ENCODE measurements at places on chromosomes 4 and X.
A peak's percentile ranks its signal among the peaks of the same experiment; 100 is the strongest.

DNA sequence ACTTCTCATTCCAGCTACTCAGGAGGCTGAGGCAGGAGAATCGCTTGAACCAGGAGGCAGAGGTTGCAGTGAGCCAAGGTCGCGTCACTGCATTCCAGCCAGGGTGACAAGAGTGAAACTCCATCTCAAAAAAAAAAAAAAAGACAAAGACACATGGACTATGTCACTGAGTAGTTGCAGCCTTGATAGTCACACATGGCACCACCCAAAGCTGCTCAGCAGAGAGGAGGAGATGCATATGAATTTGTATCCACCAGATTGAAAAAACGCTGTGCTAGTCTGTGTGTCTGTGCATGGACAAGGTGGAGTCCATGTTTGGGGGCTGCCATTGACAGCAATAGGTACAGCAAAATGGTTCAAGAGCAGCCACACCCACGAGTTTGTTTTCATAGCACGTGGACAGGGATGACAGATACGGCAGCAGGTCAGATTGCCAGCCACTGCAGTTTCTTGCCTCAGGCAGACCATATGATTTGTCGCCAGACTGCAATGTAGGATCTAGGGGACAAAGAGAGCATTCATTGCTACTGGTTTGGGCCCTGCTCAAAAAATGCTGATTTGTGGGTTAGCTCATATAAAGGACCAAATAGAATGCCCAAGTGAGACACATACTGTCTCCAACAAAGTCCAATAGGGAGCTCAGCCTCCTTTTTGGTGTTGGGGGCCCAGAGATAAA lies 89.9 kb downstream of the CEP135 start:
- DNase-seq = no peak

DNA sequence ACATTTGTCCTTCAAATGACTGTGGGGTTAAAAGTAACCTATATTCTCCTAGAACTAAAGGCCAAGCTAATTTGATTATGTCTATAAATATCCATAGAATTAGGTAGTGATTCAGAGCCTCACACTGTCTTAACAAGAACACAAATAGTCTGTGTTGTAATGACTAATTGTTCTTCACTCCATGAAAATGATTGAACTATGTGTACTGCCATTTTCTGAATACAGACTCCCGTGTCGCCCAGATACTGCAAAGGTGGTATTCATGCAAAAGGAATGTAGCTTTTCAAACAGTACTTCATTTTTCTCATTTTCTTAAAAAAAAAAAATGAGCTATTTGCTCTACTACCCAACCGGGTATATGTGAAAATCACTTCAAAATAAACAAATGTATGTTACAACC lies 11.3 kb upstream of the PHKA2 start:
- DNase-seq = peak; percentile 25

DNA sequence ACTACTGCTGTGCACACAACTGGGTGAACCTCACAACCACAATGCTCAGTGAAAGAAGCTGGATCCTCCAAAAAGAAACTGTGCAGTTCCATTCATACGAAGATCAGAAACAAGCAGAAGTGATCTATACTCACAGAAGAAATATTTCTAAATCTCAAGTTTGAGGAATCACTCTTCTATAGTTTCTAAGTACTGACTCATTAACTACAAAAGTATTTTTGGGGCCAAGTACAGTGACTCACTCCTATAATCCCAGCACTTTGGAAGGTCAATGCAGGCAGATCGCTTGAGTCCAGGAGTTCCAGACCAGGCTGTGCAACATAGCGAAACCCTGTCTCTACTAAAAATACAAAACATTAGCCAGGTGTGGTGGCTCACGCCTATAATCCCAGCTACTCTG lies 51.3 kb upstream of the RELL1 start:
- DNase-seq = peak; percentile 9

DNA sequence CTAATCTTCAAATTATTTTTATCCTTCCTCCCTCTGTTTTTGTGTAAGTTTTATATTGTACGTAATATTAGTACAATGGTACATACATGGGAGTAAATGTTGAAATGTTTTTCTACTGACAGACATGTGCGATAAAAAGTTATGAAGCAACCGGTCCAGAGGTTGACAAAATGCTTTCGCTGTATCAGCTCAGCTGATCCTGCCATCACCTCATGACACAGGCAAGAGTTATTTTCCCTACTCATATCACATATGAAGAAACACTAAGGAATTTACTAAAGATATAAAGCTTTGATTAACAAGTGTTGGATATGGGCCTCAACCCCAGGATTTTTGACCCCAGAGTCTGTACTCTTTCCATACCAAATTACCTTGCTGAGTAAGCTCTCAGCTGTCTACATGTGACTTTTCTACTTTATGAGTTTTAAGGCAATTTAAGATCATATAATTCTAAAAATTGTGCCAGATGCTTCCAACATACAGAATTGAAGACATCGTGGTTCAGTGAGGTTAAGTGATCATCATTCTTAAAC lies 50.0 kb downstream of the CLCN5 start:
- DNase-seq = no peak

DNA sequence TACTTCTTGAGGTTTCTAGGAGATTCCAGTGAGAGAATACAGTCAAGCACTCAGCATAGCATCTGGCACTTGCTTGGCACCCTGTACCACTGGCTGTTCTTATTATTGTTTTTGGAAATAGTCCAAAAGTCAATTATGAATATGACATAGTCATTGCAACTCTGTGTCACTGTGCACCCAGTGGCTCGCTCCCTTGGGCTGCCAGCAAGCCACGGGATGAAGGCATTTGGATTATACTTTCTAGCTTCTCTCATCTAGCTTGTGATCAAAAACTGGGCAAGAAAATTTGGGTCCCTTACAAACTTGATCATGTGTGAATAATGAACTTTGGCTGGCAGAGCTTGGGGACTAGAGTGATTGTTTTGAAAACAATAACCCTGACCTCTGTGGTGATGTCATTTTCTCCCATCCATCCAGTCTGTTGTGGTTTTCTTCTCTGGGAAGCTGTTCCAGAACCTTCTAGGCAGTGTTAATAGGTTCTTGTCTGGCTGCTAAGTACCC lies 32.7 kb upstream of the LIMCH1 start:
- DNase-seq = no peak

DNA sequence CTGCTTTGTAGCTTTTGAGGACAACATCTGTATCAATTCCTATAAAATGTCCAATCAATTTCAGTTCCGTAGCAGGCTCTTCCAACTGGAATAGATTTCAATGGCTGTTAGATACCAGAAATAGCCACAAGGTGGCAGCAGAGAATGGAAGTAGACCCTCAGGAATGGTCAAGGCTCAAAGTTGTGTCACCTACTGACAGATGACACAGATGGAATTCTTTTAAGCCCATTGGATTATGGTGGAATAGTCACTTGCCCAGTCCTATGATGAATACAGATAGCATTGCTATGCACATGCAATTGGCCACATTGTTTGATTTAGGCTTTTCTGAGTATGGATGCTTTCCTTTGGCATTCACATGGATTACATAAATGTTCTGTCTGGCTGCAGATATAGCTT lies 130.4 kb upstream of the RADX start:
- peak; percentile 48 for DNase-seq

DNA sequence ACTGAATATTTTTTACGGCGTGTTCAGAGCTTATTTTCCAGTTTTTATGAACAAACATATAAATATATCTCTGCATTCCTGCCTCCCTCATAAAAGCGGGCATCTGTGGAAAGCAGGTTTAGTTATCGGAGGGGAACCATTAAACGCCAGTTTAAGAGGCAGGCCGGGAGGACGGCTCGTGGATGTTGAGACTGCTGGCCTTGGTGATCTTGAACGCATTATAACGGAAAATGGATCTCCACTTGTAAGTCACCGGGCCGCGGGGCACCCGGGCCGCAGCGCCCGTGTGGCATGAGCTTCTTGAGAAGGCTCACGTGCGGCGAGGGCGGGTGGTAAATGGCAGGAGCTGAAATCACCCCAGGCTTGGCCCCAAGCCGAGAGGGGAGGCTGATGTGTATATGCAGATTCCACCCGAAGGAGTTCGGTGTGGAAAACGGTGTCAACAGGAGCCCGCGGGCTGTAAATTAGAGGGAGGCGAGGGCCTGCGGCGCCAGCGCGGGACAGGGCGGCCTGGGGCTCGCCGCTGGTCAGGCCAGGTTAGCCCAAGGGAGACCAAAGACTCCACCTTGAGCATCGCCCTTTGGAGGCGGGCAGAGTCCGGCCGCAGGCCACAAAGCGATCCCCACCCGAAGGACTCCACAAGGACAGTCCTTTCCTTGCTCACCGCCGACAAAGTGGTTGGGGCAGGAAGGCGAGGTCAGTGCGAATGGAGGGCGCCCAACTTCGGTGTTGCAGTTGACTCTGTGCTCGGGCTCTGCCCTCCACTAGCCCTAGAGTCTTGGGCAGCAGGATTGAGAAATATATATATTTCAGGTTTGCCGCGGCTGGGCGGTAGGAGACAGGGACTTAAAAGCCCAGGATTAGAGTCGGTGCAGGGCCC lies 1.3 kb upstream of the HAND2 start:
- no peak for DNase-seq

DNA sequence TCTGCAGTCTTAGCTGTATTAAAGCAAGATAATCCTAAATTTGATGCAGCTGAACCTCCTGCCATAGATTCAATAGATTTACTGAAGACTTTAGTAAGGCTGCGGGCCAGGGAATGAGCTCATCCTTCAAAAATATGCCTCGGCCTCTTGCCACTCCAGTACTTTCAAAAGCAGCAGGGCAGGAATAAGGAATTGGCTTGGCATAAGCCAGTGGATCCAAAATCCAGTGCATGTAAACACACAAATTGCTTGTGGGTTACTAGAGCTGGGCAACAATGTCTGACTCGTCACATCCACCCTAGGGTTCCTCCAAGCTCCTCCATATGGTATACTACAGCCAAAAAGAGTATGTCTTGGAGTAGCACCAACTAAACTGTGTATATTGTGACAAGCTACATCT lies 165.0 kb downstream of the AMELX start:
- DNase-seq = no peak

DNA sequence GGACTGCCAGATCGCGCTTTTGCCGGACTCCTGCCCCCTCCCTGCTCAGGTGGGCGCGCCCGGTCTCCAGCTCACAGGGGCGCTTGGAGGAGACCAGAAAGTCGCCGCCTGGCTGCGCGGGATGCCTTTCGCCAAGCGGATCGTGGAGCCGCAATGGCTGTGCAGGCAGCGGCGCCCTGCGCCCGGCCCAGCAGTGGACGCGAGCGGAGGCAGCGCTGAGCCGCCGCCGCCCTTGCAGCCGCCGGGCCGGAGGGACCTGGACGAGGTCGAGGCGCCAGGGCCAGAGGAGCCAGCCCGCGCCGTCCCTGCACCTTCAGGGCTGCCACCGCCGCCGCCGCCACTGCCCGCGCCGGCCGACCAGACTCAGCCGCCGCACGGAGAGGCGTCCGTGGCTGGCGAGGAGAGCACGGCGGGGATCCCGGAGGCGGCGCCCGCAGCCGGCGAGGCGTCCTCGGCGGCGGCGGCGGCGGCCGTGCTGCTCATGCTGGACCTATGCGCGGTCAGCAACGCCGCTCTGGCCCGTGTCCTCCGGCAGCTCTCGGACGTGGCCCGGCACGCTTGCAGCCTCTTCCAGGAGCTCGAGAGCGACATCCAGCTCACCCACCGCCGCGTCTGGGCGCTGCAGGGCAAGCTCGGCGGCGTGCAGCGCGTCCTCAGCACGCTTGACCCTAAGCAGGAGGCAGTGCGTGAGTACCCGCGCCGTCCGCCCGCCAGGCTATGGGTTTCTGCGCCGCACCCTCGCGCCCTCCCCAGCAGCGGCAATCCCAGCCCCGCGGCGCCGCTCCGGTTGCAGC lies 834 bp downstream of the NHS start:
- DNase-seq = peak; percentile 6

DNA sequence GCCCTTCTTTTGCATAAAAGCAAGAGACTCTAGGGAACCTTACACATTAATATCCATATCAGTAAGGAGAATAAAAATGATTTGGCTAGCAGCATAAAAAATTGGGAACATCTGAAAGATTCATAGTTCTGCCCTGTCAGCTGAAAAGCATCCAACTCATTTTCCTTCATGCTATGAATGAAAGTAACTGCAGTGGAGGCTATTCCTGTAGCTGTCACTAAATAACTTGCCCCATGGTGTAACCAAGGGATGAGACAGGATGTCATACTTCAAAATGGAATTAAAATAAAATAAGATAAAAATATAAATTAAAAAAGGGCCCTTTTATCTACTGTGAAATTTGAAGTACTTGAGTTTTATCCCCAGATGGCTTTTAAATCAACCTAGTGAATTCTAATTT lies 878.8 kb downstream of the C4orf33 start:
- no peak for DNase-seq

DNA sequence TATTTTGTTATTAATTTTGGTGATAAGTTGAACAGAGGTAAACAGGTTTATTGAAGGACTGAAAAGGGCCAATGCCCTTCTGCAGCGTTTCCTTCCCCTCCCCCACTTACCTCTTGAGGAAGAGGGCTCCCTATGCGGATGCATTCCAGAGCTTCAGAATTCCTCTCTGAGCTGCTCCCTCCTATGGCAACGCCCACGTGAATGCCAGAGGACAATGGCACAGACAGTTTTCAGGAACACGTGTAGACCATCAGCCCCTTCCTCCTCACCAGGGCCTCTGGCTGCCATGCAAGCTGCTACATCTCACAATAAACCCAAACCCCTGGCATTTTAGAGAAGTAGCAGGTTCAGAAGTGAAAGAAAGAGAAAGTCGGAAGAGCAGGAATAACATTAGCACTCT lies 127.9 kb downstream of the CHRDL1 start:
- no peak for DNase-seq

GRCh38 chr4:121273191-121273590 lies 107.6 kb downstream of the QRFPR start:
- no peak for DNase-seq

DNA sequence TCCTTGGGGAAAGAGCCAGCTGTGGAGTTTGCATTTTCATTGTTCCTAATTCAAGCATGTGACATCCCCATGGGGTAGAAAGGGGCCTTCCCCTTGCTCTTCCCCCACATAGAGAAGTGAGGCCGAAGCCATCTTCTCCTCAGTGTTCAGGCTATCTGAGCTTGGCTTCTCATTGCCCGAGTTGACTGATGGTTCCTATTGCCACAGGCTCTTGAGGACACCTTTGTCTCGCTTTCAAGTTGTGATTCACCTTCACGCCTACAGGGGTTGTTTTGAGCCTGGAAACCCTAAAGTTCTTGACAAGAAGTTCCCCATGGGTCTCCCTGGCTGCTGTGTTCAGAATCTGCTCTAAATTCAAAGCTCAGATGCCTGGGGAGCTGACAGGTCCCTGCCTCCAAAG lies 25.0 kb downstream of the CCNQ start:
- DNase-seq = no peak

DNA sequence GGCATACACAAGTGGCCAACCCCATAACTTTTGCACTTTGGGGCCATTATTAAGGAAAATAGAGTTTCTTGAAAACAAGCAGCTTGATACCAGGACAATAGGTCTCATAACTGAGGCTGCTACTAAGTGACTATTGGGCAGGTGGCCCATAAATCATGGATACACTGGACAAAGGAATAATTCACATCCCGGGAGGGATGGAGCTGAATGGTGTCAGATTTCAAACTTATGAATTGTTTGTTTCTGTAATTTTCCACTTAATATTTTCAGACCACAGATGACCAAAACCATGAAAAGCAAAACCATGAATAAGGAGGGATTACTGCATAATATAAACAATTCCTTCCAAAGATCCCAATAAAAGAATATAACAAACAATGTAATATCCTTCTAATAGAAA lies 114.4 kb downstream of the WDFY3 start:
- no peak for DNase-seq
